ENCODE measurements at places on chromosomes 5 and 9.

GRCh38 chr9:96150324-96151227 is 151.4 kb downstream of the HSD17B3 start:
- DNase-seq, result peak; percentile 65

- no peak for DNase-seq
These were observed 98.6 kb downstream of the AMBP start for GRCh38 chr9:113979343-113980127.

GRCh38 chr5:108521841-108522506 is 140.1 kb upstream of the FBXL17 start:
- DNase-seq, result no peak

DNA sequence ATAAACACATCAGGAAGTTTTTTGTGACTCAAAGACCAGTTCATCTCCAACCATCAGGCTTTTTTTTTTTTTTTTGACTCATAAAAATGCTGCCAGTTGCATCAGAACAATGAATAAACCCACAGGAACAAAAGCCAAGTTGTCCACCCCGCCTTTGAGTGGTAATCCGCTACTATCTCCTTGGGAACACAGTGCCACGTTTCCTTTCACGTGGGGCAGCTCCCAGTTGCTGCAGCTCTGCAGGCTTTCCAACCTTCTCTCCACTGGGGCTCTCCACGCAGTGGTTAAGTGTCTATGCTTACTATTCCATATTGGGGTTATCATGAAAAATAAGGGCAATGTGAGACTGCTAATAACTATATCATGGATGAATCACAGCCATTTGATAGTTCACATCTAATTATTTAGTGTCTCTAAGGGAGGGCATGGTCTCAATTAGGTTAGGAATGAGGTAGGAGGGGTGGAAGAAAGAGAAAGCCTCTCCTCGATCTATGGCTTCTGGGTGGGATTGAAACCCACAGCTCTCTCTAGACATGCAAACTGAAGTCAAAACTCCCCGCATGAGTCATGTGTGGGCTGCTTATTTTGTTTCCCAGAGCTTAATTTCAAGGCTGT is 55.8 kb upstream of the ACTBL2 start:
- DNase-seq, result no peak

DNA sequence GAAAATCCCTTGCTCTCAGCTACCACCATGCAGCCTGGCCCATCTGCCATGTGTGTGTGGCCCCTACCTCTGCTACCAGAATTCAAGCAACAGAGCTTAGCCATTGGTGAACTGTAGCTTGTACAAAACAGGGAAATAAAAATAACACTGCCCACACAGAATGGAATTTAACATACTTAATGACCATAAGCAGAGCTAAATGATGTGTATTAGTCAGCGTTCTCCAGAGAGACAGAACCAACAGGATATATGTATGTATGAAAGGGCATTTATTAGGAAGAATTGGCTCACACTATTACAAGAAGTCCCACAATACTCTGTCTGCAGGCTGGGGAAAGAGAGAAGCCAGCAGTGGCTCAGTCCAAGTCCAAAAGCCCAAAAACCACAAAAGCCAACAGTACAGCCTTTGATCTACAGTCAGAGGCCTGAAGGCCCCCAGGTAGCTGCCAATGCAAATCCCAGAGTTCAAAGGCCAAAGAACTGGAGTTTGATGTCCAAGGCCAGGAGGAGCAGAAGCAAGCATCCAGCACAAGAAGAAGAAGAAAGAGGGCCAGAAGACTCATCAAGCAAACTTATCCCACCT is 318.8 kb downstream of the DNAH5 start:
- DNase-seq, result no peak

- no peak for DNase-seq
These were observed 80.0 kb downstream of the SYK start for GRCh38 chr9:90881648-90882047.

- no peak for DNase-seq
These were observed 63.1 kb upstream of the NREP start for GRCh38 chr5:111820072-111820471.

- DNase-seq, result no peak
These were observed 69.8 kb upstream of the CCDC112 start for GRCh38 chr5:115366223-115366622.

DNA sequence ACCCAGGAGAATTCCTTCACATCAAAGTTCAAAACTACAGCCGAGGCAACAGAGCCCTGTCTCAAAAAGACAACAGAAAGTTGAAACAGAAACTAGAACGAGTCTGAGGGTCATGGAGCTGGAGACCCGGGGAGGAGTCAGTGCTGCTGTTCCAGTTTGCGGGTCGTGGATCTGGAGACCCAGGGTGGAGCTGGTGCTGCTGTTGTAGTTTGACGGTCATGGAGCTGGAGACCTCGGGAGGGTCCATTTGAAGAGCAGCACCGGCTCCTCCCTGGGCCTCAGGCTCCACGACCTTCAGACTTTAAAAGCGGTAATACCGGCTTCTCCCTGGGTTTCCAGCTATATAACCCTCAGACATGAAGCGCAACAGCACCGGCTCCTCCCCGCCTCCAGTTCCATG is 13.0 kb upstream of the LCN15 start:
- DNase-seq, result no peak

- no peak for DNase-seq
These were observed 72.3 kb downstream of the PAX5 start for GRCh38 chr9:36961561-36962325.

GRCh38 chr5:107887166-107887943 is 216.6 kb upstream of the EFNA5 start:
- no peak for DNase-seq

DNA sequence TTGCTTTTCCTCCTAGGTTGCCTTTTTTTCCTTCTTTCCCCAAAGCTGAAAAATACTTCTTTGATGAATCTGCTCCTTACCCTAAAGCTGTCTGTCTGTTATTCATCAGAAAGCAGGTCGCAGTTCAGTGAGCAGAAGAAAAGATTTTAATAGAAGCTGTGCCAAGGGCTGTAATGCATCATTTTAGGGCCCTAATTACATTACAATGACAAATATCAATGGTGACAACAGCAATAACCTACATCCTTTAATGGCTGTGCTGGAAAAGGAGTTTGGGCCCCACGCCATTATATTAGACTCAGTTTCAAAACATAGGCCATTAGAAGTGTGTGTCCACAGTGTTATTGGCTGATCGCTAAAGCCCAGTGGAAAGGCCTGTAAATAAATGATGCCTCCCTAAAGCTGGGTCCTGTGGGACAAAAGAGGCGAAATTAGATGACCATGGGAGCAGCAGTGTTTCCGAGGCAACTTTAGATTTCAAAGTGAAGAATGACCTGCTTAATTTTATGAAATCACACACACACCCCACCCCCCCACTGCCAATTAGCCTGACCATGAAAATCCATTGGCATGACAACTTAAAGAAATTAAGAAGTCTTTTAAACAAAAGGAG is 38.4 kb downstream of the TLE4 start:
- no peak for DNase-seq

- DNase-seq, result no peak
These were observed 209.6 kb downstream of the SEMA6A start for GRCh38 chr5:116365006-116365496.

GRCh38 chr9:102975251-102975650 is 19.9 kb upstream of the CYLC2 start:
- no peak for DNase-seq

DNA sequence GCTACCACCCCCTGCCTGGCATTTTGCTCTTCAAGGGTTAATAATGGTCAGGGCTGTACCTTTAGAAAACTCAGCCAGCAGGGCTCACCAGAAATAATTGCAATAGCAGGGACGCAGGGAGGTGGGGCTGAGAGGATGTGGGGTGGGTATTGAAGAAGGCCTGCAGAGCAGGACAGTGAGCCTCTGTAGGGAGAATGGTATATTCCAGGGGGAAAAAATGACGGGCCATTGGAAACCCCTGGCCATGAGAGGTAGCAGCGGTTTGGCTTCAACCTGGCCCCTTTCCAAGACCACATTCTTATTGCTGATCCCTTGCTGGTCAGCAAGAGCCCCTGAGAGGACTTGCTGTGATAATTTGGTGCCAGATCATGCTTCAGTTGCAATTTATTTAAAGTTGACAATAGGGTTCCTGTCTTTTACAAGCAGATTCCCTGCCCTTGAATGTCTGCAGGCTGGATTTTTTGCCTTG is 36.7 kb upstream of the CTNNA1 start:
- no peak for DNase-seq

DNA sequence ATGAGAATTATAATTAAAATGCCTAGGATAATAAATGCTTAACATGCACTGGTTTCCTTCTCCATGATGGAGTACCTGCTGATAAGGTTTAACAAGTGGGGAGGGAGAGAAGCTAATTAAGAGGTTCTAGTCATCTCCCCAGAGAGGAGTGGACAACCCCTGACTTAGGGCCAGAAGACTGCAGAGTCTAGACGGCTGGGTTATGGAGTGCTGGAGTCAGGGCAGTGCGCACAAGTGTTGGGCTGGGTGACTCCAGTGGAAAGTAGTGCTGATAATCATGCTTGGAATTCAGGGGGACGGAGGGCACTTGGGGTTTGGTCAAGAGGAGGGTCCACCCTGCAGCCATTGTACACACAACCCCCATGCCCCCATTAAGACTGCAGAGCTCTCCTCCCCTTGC is 32.8 kb upstream of the TGFBI start:
- DNase-seq, result no peak

DNA sequence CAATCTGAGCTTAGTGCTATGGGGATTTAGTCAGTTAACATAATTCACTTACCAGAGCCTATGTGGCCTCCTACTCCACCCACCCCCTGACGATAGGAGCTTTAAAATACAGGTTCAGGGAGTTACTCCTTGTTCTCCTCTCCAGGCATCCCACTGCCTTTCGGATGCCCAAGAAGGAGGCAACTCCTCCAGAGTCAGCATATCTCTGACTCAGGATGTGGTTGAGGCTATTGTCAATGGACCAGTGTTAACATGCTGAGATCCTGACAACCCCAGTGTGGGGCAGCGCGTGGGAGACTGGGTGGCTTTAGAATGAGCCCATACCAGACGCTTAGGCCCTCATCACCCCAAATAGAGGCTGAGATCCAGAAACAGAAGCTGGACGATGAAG is 27.4 kb downstream of the BICD2 start:
- no peak for DNase-seq

GRCh38 chr5:172585114-172585513 is 55.9 kb upstream of the NEURL1B start:
- no peak for DNase-seq

DNA sequence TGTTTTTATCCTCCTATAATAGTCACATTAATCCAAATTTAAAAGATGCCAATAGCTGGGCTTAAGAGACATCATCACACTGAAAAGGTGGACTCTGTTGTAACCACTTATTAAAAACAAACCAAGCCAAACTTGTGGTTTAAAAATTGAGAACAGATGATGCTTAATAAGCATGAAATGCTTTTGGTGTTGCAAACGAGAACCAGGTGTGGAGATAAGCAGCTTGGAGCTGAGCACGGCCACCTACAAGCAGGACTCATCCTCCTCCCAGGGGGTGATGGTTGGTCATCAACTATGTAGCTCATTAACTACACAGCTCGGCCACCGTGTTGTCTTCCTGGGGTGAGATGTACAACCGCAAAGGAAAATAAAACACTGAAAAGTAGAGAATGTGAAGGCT is 154.4 kb downstream of the NPR3 start:
- DNase-seq, result no peak

- no peak for DNase-seq
These were observed 15.6 kb upstream of the BICD2 start for GRCh38 chr9:92780206-92780605.

DNA sequence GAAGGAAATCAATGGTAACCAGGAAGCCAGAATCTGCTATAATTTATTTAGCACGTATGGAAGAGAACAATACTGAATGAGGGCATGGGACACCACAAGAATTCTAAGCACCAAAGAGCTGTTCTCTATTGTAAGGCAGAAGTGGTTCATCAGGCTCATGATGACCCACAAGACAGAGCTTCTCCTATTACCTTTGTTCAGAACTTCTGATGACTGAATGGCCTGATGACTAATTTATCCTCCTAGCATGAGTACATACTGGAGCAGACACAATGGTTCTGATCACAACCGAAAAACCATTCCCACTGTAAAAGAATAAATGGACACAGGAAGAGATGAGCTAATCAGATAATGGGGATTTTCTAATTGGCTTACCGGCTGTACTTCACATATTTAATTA is 329.8 kb upstream of the PDE4D start:
- DNase-seq, result no peak

DNA sequence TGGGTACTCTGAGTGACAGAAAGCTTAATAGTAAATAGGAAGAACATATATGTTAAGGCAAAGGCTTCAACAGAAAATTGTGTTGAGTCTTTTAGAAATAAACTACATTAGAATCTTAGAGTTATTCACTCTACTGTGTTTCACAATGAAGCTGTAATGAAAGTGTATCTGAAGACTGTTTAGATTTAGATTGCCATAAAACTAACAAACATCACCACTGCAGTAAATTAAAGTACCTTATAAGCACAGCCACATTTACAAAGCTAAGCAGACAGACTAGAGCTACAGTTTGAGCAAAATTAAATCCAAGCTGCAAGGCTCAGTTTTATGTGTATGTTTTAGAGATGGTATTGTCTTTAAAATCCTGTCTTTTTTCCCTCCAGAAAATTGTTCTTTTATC is 172.4 kb downstream of the PBX3 start:
- no peak for DNase-seq

DNA sequence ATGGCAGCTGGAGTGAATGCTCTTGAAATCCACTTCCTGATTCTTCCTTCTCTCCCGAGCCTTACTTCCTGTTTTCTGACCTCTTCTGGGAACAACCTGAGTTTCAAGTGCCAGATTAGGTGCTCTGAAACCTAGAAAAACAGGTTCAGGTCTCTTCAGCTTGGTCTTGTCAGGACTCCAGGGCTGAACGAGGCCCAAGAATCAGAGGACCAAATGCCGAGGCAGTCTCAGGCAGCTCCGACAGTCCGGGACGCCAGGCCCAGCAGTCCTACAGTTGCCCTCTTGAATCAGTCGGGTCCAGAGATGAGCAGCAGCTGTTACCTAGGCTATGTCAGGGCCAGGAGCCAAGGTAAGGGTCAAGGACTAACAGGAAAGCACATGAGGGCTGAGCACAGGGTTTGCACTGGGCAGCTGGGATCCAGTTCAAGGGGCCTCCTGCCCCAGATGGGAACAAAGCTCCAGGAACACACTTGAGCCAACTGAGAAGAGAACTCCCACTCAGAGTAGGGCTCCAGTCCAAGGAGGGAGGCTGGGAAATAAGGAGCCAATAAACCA is 38.3 kb upstream of the ADRA1B start:
- DNase-seq, result no peak

DNA sequence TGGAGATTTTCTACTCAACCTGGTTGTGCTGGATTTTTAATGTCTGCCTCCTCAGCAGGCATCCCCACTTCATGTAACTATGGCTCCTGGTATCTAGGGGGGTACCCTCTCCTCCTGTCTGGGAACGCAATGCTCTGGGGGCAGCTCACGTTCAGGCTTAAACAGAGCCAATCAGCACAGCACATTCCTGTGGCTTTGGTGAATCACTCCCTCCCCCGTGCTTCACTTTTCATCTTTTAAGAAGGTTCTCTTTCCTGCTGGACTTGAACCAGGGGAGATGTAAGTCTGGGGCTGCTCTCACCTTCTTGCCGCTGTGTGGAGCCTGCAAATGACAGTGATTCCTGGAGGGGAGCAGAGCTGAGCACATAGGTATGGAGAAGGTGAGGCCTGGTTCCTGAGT is 101.2 kb downstream of the MSX2 start:
- no peak for DNase-seq
